ENCODE measurements at places on chromosomes 2 and 18.

DNA sequence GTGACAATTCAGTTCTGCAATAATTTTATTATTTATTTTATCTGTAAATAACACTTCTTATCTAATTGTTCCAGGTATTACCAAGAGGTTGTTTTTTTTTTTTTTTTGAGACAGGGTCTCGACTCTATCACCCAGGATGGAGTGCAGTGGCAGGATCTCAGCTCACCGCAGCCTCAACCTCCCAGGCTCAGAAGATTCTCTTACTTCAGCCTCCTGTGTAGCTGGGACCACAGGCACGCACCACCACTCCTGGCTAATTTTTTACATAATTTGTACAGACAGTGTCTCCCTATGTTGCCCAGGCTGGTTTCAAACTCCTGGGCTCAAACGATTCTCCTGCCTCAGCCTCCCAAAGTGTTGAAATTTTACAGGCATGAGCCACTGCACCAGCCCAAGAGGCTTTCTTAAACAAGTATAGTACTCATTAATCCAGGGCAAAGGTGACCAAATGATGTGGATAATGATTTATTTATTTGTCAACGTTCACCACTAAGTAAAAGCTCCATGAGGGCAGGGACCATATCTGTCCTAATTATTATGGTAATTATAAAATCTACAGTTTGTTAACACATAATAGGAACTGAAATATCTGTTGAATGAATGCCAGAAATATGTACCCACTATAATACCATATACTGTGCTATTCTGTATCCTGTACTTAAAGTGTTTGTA lies 12.0 kb downstream of the STK17B start:
- no peak for DNase-seq

DNA sequence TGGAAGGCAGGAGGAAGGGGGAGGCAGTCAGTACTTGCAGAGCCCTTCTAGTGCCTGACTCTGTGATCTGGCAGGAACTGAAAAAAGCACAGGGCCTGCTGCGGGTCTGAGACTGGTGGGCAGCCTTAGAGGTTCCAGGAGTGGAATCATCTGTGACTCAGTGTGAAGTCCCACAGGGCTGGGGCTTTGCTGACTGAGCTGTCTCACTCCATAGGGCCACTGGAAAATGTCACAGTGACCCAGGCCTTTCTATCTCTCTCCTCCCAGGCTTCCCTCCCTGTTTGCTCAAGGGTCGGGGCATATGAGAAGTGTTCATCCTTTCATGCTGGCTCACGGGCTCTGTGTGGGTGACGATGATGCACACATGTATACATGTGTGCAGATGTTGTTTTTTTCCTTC lies 47.1 kb upstream of the ZFP36L2 start:
- peak; percentile 47 for DNase-seq

DNA sequence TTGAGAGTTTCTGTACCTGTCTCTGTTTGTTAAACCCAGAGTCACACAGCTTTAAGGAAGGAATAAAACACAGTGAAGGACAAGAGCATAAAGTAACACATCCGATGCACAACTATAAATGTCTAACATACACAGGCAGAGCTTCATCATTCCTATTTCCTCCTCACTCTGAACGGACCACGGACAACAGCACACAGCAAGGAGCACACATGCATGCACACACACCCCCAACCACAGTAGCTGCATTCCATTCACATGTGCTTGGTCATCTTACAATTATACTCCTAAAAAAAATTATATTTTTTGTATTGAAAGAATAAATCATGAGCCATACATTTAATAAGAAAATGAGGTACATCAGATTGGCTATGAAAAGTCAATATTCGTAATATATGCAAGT lies 58.3 kb downstream of the ID2 start:
- no peak for DNase-seq

- DNase-seq, result no peak
Observed at GRCh38 chr2:21280793-21281192, 157.0 kb downstream of the TDRD15 start.

DNA sequence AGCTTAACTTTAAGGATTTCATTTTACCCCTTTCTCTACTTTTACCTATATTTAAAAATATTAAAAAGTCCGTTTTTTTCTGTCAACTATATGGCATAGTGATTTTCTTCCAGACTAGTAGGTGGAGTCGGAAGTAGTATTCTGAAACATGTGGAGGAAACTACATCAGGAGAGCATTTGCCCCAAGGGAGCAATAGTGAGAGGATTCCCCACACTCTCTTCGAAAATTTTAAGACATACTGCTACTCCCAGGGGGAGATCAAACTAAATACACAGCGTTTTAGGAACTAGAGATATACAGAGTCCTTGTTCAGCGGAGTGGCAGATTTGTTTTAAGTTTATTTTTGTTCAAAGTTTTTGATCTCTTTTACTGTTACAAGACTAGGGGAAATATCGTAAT lies 40.6 kb downstream of the METAP1D start:
- no peak for DNase-seq

GRCh38 chr2:6992794-6993228 lies 75.6 kb downstream of the RNF144A start:
- DNase-seq, result no peak

- DNase-seq, result no peak
Observed at GRCh38 chr18:75214766-75215510, 4.3 kb downstream of the TSHZ1 start.

DNA sequence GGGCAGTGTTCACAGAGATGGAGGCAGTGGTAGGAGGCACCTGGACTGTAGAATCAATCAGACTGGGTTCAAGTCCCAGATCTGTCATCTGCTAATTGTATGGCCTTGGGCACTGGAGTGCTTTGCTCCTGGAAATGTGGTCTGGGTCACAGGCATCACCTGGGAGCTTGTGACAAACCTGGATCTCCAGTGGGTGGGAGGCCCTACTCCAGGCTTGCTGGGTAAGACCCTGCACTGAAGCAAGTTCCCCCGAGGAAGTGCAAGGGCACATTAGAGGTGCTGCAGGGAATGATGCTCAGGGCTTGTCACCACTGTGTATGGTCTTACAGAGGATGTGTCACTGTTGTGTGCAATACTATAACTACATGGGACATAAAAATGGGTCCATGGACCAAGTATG lies 220.5 kb upstream of the ID2 start:
- peak; percentile 7 for DNase-seq

GRCh38 chr18:55875371-55875901 lies 287.4 kb upstream of the TCF4 start:
- DNase-seq, result no peak

DNA sequence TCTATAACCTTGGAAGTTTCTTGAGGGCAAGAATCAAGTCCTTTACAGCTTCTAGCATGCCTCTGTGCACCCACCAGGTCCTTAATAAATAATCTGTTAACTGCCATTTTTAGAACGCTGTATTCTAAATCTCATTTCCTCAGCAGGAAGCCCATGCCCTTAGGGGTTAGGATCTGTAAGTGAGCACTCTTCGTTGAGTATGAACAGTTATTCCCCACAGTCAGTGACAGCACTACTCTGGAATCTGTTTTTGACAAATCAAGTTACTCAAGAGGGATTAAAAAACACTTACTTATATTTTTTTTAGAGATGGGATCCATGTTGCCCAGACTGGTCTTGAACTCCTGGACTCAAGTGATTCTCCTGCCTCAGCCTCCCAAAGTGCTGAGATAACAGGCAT lies 14.6 kb downstream of the PAIP2B start:
- no peak for DNase-seq

GRCh38 chr2:188193230-188193629 lies 98.4 kb upstream of the GULP1 start:
- no peak for DNase-seq

All from activated T-cell treated with anti-CD3 and anti-CD28 coated beads, Interleukin-2, amount 50 U/mL, for 48 hours (primary cell).